ENCODE measurements at places on chromosomes 11 and 22.

- DNase-seq, result no peak
These were observed 46.0 kb downstream of the DENND5A start for GRCh38 chr11:9219115-9219514.

DNA sequence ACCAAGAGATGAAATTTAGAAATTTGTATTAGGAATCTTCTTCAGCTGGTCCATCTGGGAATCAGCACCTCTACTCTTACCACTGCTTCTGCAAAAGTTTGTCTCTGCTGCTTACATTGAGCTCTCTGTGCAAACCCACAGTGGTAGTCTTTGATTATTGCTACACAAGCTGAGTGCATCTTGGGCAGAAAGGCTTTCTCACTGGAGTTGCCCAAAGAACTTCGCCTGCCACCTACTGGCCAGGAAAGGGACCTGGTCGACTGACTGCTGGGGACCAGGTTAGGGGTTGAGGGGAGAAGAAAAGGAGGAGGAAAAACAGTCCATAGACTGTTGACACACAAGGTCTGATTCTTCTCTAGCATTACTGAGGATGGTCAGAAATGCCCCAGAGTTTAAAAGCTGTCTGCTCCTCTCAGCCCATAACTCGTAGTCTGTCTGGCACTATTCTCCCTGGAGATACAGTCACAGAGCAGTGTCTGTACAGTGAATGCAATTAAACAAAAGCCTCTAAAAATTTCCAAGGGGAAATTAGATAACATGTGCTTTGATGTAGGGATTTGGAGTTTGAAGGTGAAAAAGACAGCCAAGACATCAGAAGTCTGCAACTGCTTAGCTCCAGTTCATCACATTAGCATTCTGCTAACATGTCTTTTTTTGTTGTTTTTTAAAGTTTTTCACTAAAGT is 215.0 kb upstream of the CTSC start:
- DNase-seq, result peak; percentile 28

- no peak for DNase-seq
These were observed 2.4 kb downstream of the DRD4 start for GRCh38 chr11:639332-639955.

DNA sequence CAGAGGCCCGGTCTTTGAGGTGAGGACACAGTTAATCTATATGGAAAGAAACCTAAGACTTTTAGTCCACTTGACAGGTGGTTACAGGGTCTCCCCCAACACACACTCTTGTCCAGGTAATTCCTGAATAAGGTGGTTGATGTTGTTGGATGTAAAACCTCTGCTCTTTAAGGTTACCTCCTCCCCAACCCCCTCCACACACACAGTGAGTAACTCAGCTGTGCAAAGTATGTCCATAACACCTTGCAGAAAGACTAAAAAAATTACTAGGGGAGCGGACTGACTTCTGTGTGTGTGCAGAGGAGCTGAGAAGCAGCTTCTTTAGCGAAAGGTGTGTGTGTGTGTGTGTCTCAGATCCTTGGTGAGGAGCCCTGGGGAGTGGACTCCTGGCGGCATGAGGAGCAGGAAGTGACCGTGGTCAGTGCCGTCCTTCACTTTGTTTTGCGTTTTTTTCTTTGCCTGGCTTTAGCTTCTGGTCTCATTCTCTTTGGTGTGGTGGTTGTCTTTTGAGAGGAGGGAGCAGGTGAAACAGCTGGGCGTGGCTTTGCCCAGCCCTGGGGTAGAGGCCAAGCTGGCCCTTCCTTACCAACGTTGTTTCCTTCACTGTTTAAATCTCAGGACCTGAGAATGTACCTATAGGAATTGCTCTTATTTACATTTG is 1.7 kb downstream of the ZBED4 start:
- DNase-seq, result no peak

- no peak for DNase-seq
These were observed 10.9 kb upstream of the DKK3 start for GRCh38 chr11:12019337-12019736.

GRCh38 chr22:37387793-37388192 is 39.5 kb downstream of the ELFN2 start:
- DNase-seq, result no peak

GRCh38 chr11:2169626-2170570 is 1.7 kb downstream of the TH start:
- no peak for DNase-seq

DNA sequence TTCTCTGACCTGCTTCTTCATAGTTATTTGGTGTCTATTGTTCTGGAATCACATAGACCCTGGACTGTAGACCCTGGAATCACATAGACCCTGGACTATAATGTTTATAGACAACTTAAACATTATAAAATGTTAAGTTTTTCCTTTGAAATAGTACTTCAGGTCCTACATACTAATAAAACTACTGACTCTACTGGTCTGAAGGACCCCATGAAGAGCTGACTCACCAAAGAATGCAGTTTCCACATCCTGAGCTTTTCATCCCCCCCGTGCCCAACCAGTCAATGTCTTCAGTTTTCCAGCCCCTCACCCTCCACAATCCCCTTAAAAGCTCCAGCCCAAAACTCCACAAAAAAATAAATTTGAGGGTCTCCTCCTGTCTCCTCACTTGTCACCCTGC is 6.6 kb upstream of the PLEKHA7 start:
- no peak for DNase-seq

GRCh38 chr11:69984457-69985261 is 93.5 kb upstream of the ANO1 start:
- no peak for DNase-seq

All from stimulated activated CD4-positive, alpha-beta T cell treated with anti-CD3 and anti-CD28 coated beads, Interleukin-1b, Interleukin-23, amount 100 ng/mL, for 24 hours (primary cell).